Body of pancreas (tissue), 4 donors: ENCODE measurements at places on chromosomes 5 and 9. TPM values are rescaled to one million over a fixed set of nuclear protein-coding genes. Genes with fewer than 3 reads are reported as not detected.

The C9orf152 gene
- 0.33 TPM for total RNA-seq

DNA sequence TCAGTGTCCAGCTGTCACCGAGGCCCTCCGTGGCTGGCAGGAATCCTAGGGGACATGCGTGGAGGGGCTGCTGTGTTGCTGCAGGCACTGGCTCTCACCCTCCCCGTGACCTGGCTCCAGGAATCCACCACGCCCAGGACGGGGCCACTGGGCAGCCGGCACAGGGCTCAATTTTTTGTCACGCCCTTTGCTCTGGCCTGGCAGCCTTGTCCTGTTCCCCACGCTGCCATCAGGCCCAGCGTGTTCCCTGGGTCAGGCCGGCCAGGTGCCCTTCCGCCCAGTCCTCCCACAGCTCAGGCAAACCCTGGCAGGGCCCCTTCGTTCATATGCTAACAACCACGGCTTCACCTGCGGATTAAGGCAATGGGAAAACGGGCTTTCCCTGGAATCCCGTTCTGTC is 37.3 kb downstream of the PROP1 start:
- H3K27me3 ChIP-seq: no peaks in the 10 kb centered on the region
- H3K36me3 ChIP-seq: no peaks in the 10 kb centered on the region
- no peak overlapping the region for H3K4me3 ChIP-seq
- no peaks in the 10 kb centered on the region for H3K4me1 ChIP-seq
- DNase-seq: no peak

DNA sequence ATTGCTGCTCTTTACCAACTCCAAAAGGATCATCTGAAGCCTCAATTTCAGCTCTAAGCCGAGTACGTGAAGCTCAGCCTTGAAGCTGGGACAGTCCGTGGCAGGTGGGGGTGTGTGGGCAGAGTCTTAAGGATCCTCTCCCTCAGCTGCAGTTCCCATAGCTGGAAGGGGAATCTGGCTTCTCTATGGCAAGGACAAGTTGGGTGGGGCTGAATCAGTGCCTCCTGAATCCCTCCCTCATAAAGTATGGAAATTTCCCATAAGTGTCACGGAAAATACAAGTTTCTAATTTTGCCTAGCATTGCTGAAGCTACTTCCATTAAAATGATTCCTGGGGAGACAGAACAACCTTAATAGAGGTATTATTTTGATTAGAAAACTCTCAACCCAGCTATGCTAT is 47.9 kb upstream of the SMIM32 start:
- DNase-seq: no peak
- H3K4me1 ChIP-seq: no peaks in the 10 kb centered on the region
- H3K4me3 ChIP-seq: no peak overlapping the region
- H3K27me3 ChIP-seq: no peaks in the 10 kb centered on the region

DNA sequence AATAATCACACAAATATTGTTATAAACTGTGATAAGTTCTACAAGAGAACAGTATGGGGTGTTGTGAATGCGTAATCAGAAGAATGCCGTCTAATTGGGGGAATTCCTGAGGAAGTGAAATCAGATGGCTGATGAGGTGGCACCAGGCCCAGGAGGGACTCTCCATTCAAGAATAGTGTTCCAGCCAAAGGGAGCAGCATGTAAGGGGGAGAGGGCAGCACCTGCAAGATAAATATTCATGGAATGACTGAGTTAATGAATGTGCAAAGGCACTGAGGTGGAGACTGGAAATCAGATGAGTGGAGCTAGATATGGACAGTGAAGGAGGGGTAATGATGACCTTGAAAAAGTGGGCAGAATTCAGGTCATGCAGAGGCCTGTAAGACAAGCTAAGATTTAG is 250.6 kb downstream of the ARRDC3 start:
- no peak overlapping the region for H3K4me3 ChIP-seq
- no peaks in the 10 kb centered on the region for H3K27me3 ChIP-seq
- H3K4me1 ChIP-seq: peaks cover 30% of the 10 kb centered on the region
- H3K27ac ChIP-seq: no peak overlapping the region
- no peaks in the 10 kb centered on the region for H3K36me3 ChIP-seq
- DNase-seq: no peak

- no peak overlapping the region for H3K4me3 ChIP-seq
- H3K4me1 ChIP-seq: no peaks in the 10 kb centered on the region
- H3K27me3 ChIP-seq: no peaks in the 10 kb centered on the region
- no peaks in the 10 kb centered on the region for H3K36me3 ChIP-seq
These were observed 36.8 kb downstream of the PTGES start for GRCh38 chr9:129716091-129716490.

DNA sequence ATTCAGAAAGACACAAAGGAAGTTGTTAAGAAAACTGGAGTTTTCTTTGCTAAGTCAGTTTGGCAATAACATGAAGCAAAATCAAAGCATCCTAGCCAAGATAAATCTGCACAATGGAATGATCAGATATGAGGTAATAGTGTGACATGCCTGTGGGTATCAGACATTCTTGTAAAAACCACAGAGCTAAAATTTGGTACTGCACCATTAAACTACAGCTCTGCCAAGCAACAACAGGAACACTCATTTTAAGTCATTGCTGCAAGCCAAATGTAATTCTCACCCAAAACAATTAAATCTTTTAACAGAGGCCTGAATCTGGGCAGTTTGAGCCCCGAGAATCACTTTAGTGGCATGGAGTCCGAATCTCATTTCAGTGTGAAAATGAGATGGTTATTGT is 96.6 kb downstream of the VCAN start:
- no peak overlapping the region for H3K4me3 ChIP-seq
- no peak overlapping the region for H3K27ac ChIP-seq
- no peaks in the 10 kb centered on the region for H3K36me3 ChIP-seq
- H3K27me3 ChIP-seq: no peaks in the 10 kb centered on the region
- H3K4me1 ChIP-seq: peaks cover 9% of the 10 kb centered on the region

DNA sequence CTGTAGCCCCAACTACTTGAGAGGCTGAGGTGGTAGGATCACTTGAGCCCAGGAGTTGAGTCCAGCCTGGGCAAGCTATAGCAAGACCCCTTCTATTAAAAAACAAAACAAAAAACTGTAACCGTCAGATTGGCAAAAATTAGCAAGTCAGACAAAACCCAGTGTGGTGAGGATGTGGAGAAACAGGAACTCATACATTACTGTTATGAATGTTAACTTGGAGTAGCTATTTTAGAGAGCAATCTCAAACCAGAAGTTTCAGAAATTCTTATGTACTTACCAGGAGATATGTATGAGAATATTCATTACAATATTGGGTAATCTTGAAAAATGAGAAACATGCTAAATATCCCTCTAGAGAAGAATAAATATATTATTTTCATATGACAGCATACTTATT is 120.3 kb downstream of the INVS start:
- no peaks in the 10 kb centered on the region for H3K36me3 ChIP-seq
- no peak overlapping the region for H3K4me3 ChIP-seq
- DNase-seq: no peak
- H3K27me3 ChIP-seq: no peaks in the 10 kb centered on the region
- H3K27ac ChIP-seq: no peak overlapping the region
- H3K4me1 ChIP-seq: no peaks in the 10 kb centered on the region

The NKD2 gene
- 4.2 TPM for total RNA-seq

The PRR7 gene
- 1.3 TPM for total RNA-seq

DNA sequence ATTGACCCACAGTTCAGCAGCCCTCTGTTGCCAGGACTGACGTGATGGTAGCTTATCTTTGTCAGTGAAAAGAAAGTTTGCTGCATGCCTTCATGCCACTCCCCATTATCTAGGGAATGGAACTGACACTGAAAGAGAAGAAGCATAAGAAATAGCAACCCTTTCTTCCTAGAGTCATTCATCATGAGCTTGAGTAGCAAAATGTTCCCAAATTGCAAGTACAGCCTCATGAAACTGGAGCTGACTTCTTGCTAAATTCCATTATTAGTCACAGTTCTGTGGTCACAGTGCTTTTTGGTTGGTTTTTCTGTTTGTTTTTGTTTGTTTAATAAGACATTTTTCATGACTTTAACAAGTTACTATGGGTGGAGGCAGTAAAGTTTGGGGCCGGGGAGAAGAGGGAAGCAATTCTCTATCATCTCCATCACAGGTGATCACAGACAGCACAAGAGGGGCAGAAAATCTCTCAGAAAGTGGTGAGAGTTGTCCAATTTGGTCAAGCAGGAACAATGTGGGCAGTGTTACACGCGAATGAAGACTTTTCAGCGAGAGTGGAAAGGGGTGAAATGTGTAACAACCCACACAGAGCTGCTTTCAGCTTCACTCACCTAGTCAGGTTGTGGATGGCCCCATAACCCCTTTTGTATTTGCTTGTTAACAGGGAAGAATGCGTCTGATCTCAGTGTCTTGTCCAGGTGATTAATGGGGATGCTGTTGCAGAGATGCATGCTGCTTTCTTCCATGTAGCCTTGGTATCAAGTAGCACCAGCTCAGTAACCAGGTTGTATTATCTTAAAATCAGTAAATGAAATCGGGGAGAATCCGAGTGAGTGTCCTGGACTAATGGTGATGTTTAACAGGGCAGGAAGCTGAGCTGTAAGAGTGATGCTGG is 440.4 kb downstream of the DMRT2 start:
- H3K27ac ChIP-seq: no peak overlapping the region
- no peaks in the 10 kb centered on the region for H3K4me1 ChIP-seq
- no peaks in the 10 kb centered on the region for H3K27me3 ChIP-seq
- no peaks in the 10 kb centered on the region for H3K36me3 ChIP-seq
- DNase-seq: no peak

The TAF7 gene
- total RNA-seq: 28.7 TPM

The EXD3 gene
- total RNA-seq: 23.3 TPM

- H3K36me3 ChIP-seq: no peaks in the 10 kb centered on the region
- no peak overlapping the region for H3K4me3 ChIP-seq
- no peak overlapping the region for H3K27ac ChIP-seq
- no peak for DNase-seq
These were observed 11.4 kb downstream of the HMCN2 start for GRCh38 chr9:130276955-130277354.

GRCh38 chr5:144438237-144438636 is 267.6 kb downstream of the KCTD16 start:
- no peaks in the 10 kb centered on the region for H3K36me3 ChIP-seq
- no peak overlapping the region for H3K27ac ChIP-seq
- DNase-seq: no peak
- no peaks in the 10 kb centered on the region for H3K27me3 ChIP-seq

The GOLGA1 gene
- 14.5 TPM for total RNA-seq

DNA sequence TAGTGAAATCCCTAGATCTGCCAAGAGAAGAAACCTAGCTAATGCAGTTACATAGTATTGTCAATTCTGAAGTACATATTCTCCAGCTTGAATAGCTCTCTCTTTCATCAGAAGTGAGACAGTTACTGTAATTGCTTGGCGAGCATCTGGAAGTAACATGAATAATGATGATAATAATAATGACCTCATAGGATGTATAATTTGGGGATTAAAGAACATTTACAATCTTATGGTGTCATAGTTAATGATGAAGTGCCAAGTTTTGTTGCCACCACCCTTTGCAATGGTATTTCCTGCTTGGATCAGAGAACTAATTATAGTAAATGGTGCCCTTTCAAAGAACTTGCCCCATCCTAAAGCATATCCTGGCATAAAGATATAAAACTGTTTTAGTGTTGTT is 201.4 kb downstream of the ADAMTSL1 start:
- H3K27ac ChIP-seq: no peak overlapping the region
- no peaks in the 10 kb centered on the region for H3K27me3 ChIP-seq
- DNase-seq: no peak
- no peak overlapping the region for H3K4me3 ChIP-seq

The HMGXB3 gene
- total RNA-seq: 43.5 TPM

The PCDHGA11 gene
- total RNA-seq: 6.9 TPM
